Mesenteric fat pad (tissue), 1 donor: ENCODE measurements at places on chromosomes 11 and 22.

GRCh38 chr11:106656646-106657045 lies 361.6 kb downstream of the GUCY1A2 start:
- no peak for DNase-seq

GRCh38 chr22:48299801-48300200 lies 1527.9 kb downstream of the BRD1 start:
- peak; percentile 82 for DNase-seq

DNA sequence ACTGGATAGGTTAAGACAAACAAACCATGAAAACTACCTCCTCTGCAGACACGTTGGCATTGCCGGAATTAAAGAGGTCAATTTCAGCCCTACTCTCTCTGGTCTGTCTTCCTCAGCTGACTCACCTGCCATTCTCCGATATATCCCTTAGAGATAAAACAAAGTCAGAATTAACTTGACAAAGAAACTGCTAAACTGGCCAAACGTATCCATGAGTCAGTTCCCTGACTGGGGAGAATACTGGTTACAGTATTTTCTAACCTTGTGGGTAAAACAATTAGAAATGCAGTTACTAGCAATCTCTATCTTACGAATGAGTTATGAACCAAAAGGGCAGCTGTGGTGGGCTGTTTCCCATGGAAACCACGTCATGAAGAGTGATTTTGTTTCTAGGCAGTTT lies 96.2 kb downstream of the RDX start:
- DNase-seq: no peak

GRCh38 chr22:29353286-29353685 lies 35.1 kb downstream of the AP1B1 start:
- no peak for DNase-seq

GRCh38 chr11:2587976-2588748 lies 111.6 kb downstream of the KCNQ1OT1 start:
- DNase-seq: no peak

GRCh38 chr11:119471329-119471728 lies 48.4 kb upstream of the THY1 start:
- peak; percentile 49 for DNase-seq

DNA sequence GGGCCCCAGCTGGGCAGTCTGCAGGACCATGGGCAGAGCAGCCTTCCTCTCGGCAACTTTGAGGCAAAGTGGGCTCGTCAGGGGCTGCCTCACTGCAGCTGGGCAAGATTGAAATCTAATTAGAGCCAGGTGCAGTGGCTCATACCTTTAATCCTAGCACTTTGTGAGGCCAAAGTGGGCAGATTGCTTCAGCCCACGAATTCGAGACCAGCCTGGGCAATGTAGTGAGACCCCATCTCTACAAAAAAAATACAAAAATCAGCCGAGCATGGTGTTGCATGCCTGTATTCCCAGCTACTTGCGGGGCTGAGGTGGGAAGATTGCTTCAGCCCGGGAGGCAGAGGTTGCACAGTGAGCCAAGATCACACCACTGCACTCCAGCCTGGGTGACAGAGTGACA lies 34.2 kb downstream of the ARHGAP8 start:
- no peak for DNase-seq

DNA sequence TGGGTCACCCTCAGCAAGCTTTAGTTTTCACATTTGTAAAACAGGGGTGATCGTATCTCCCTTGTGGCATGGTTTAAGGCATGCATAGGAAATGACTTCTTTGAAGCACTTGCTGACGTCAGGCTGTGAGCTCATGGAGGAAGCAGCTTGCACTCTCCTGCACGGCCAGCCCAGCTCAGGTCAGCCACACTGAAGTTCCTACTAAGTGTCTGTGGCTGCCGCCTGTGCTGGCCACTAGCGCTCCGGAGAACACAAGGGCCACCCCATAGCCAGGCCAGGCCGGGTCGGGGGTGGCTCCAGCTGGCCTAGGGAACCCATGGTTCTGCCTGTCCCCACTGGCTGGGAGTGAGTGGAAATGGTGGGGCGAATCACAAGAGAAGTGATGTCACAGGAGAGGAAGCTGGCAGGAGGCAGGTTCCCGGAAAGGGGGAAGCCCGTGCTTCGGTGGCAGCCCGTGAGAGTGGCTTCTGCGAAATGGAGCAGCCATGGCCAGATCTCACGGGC lies 28.2 kb downstream of the KCTD17 start:
- no peak for DNase-seq
